Posterior vena cava (tissue), 2 donors: ENCODE measurements at places on chromosomes 4 and X. TPM values are rescaled to one million over a fixed set of nuclear protein-coding genes. Genes with fewer than 3 reads are reported as not detected.

GRCh38 chr4:6365545-6366086, 96.0 kb downstream of the WFS1 start:
- no peak for DNase-seq

DNA sequence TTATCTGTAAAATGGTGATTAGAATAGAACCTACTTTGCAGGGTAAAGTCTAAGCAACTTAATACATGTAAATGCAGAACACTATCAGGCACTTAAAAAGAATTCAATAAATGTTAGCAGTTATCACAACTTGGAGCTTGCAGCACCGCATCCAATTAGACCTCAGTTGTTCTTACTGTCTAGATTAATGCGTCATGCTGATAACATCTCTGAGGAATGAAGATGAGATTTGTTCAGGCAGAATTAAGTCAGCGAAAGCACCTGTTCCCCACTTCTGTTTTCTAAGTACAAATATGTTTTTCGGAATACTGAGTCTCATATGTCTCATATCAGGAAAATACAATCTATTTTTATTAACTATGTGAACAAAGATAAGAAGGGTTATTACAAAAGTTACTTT, 58.7 kb downstream of the TMA16 start:
- DNase-seq, result no peak

DNA sequence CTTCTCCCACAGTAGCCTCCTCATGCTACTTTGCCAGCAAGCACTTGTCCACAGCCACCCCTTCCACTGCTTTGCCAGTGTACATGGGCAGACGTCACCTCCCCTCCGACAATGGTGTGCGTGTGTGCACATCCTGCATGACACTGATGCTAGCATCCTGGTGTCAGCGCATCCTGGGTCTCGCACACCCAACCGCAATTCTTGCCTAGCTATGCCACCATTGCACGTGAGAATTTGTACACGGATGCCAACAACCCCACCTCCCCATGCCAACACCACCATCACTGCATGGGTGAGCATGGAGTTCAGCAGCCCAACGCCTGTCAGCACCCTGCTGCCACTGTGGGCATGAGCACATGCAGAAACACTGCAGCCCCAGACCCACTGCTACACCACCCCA, 550.0 kb downstream of the STPG2 start:
- DNase-seq, result peak; percentile 52

- no peak for DNase-seq
Observed at GRCh38 chr4:134747108-134747805, 545.7 kb upstream of the PABPC4L start.

GRCh38 chr4:101145021-101145420, 202.3 kb downstream of the PPP3CA start:
- DNase-seq, result no peak

DNA sequence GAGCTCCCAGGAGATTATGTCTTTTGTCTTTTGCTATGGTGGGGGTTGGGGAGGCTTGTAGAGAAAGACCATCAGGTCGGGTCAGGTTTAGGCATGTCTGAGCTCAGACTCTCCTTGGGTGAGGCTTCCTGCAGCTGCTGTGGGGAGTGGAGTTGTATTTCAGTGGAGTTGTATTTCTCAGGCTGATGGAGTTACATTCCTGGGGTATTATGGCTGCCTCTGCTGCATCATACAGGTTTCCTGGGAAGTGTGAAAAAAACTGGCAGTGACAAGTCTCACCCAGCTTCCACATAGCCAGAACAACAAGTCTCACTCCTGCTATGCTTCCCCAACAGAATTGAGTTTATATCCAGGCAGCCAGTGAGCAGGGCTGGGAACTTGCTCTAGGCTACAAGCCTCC, 119.3 kb downstream of the VSIG4 start:
- no peak for DNase-seq

DNA sequence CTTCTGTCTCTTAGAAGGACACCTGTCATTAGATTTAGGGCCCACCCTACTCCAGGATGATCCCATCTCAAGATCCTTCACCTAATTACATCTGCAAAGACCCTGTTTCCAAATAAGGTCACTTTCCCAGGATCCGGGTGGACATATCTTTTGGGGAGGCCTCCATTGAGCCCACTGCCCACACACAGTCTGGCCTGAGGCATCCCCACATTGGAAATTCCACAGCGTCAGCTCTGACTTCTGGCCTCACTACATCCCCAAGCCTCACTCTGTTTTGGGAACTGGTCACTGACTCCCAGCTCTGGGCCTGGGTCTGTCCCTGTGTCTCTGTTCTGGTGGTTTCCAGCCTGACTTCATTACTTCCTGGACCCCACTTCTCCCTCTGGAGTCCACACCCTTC, 285.5 kb downstream of the CRLF2 start:
- DNase-seq, result peak; percentile 36

DNA sequence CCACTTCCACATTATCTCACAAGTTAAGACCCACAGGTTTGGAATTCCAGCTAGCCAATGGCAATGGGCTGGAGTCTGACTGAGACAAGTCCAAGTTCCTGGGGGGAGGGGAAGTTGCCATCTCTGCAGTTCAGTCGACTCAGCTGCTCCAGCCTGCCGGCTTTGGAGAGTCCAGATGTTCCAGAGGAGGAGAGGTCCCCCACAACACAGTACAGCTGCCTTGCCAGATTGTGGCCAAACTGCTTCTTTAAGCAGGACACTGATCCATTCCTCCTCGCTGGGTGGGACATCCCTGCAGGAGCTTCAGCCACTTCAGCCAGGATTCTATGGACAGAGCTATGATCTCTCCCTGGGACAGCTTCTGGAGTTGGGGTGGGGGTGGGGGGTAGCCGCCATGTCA, 199.2 kb downstream of the EDA start:
- no peak for DNase-seq

GRCh38 chr4:120156120-120156718, 89.6 kb upstream of the MAD2L1 start:
- DNase-seq, result no peak

- no peak for DNase-seq
Observed at GRCh38 chr4:107376293-107376692, 340.2 kb upstream of the DKK2 start.

GRCh38 chr4:180925805-180926204, 1317.4 kb upstream of the TENM3 start:
- no peak for DNase-seq

- peak; percentile 85 for DNase-seq
Observed at GRCh38 chrX:71941776-71942175, 31.1 kb downstream of the NHSL2 start.

DNA sequence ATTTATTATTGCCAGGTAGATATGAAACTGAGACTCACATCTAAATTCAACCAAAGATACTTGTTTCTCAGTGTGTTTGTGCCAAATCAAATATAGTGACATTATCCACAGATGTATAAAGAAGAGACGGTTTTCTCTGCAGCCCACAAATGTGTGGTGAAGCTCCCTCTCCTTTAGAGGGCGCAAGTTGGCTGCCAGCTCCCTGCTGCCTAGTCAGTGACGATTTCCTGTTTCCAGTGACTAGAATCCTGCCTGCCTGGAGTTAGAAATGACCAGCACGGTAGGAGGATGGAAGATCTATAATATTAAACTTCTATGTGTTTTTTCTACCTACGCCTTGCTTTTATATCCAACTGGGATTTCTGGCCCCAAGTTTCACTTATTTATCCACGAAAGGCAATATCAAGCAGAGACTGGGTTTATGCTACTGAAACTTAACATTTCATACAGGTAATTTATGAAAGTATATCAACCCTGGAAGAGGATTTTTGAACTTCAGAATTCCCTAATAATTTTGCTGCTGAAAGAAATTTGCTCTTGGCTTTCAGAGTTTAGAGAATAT, 1793.7 kb upstream of the TENM3 start:
- DNase-seq, result no peak

- no peak for DNase-seq
Observed at GRCh38 chrX:151754641-151755215, 20.2 kb downstream of the CNGA2 start.

Gene CFAP99
- not detected for total RNA-seq

Gene BMPR1B
- 8.9 TPM for total RNA-seq

Gene GC
- total RNA-seq, result not detected

Gene NUP62CL
- 0.14 TPM for total RNA-seq

Gene AWAT2
- not detected for total RNA-seq
